Left ventricle myocardium inferior (tissue), 1 donor: ENCODE measurements at places on chromosomes 7 and 10. TPM values are rescaled to one million over a fixed set of nuclear protein-coding genes. Genes with fewer than 3 reads are reported as not detected.

The SYT15B gene
- total RNA-seq, result 0.93 TPM

GRCh38 chr10:123367195-123367594 is 213.0 kb downstream of the BUB3 start:
- DNase-seq, result no peak
- no peaks in the 10 kb centered on the region for H3K4me1 ChIP-seq
- H3K27ac ChIP-seq, result no peak overlapping the region
- H3K4me3 ChIP-seq, result no peak overlapping the region
- H3K36me3 ChIP-seq, result no peaks in the 10 kb centered on the region

DNA sequence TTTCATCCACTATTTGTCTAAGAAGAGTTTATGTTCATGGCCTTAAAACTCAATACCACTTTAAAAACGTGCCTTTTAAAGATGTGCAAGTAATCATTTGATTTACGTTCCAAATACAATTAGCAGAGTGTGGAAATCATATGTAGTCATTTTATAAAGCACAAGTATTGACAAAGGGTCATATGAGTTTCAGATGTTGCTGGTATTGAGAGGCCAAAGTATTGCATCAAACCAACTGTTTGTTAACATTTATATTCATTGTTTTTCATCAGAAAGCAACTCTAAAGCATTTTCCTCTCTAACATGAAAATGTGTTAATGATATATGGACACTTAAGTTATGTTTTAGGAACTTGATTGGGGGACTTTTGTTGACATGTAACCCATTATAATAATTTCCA is 11.5 kb upstream of the TSGA13 start:
- no peak overlapping the region for H3K4me3 ChIP-seq
- DNase-seq, result no peak

DNA sequence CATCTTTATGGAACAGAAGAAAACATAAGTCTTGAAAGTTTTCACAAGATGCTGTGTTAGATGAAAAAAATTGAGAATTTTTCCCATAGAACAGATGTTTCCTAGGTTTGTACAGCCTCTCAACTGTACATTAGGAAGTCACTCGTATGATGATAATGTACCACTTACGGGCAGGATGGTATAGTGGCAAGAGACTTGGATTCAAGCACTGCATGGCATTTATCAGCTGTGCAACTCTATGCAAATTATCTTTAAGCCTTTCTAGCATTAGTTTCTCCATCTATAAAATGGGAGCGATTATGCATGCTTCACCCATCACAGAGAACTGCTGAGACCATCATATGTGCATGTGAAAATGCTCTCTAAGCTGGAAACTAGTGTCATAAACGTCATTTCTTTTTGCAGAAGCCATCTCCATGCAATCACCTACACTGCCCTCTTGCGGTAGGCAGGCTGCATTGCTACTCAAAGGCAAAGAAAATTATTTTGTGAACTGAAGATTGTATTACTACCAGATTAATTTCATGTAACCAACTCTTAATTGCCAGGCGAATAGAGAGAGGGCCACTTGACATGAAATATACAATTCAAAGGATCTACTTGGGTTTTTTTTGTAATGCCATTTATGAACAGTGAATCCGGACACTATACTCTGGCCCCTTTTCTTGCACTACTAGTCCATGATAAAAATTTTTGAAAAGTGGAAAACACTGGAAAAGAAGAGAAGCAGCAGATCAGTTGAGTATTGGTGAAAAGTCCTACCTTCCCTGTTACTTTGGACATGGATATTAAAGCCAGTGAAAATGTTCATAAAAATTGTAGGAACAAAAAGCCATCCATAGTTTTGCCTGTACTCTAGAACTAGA is 102.3 kb downstream of the JAZF1 start:
- no peaks in the 10 kb centered on the region for H3K27me3 ChIP-seq
- H3K4me1 ChIP-seq, result peaks cover 41% of the 10 kb centered on the region
- no peak overlapping the region for H3K27ac ChIP-seq
- no peak for DNase-seq
- H3K36me3 ChIP-seq, result no peaks in the 10 kb centered on the region

DNA sequence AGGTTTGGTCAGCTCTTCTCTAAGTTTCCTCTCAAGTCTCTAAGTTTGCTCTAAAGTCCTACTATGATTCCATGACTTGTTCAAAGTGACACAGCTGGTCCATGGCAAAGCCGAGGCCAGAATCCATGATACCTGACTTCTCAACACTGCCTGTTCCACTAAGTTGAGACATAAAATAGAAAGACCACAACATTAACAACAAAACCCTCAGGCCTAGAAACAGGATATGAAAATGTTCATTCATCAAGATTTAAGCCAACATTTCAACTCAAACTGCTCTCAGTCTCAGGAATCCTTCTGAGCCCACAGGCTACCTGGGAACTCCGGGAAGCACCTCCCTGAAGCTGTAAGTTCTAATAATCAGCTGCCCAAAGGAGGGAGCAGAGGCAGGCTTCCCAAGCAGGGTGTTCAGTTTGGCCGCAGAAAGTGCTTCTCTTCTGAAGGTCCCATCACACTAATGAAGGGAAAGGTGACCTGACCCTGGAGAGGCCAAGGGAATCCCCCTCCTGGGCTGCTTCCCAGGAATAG is 62.9 kb downstream of the STK17A start:
- DNase-seq, result no peak
- H3K36me3 ChIP-seq, result peaks cover 9% of the 10 kb centered on the region
- H3K27ac ChIP-seq, result peak overlapping the region; percentile 93
- no peaks in the 10 kb centered on the region for H3K27me3 ChIP-seq

GRCh38 chr10:19658131-19658530 is 158.1 kb upstream of the PLXDC2 start:
- H3K27me3 ChIP-seq, result no peaks in the 10 kb centered on the region
- H3K4me3 ChIP-seq, result no peak overlapping the region
- DNase-seq, result no peak
- no peaks in the 10 kb centered on the region for H3K36me3 ChIP-seq

GRCh38 chr7:19982841-19983835 is 209.7 kb upstream of the TMEM196 start:
- DNase-seq, result no peak
- no peak overlapping the region for H3K4me3 ChIP-seq
- no peak overlapping the region for H3K27ac ChIP-seq
- no peaks in the 10 kb centered on the region for H3K36me3 ChIP-seq

The TDRD1 gene
- total RNA-seq, result 1.9 TPM

DNA sequence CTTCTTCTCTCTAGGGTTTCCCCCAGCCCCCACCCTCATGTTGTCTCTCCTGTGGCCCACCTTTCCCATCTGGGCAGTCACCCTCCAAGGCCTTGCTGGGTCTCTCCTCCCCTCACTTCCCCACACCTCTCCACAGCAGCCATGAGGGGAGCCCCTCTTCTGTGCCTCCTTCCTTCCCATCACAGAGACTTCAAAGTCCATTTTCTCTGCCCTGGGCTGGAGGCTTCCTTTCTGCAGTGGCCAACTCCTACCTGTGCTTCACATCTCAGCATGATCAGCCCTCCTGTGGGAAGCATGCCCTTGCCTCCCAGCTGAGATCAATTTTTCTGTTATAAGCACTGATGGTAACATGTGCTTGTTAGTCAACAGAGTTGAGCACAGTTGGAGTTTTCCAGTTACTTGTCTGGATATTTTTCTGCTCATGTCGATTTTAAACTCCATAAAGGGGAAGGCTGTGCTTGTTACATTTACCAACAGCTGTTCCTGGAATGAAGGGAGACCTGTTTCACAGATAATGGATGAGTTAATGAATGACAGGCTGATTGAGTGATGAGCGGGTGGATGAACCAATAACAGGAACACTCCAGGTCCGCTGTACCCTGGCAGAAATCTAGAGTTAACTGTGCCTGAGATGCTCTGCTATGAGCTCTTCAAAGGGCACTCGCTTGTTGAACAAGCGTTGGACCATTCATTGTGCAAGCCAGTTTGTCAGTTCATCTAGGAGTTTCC is 71.4 kb upstream of the PRSS58 start:
- H3K36me3 ChIP-seq, result no peaks in the 10 kb centered on the region
- H3K4me1 ChIP-seq, result no peaks in the 10 kb centered on the region
- no peak for DNase-seq
- H3K27ac ChIP-seq, result no peak overlapping the region
- H3K4me3 ChIP-seq, result no peak overlapping the region

GRCh38 chr10:128901236-128901635 is 565.8 kb upstream of the MGMT start:
- peak overlapping the region; percentile 59 for H3K27ac ChIP-seq
- H3K27me3 ChIP-seq, result peaks cover 46% of the 10 kb centered on the region
- H3K4me3 ChIP-seq, result no peak overlapping the region
- no peak for DNase-seq

GRCh38 chr10:10796061-10796773 is 221.5 kb upstream of the CELF2 start:
- DNase-seq, result no peak
- peak overlapping the region; percentile 48 for H3K4me3 ChIP-seq
- peak overlapping the region; percentile 89 for H3K27ac ChIP-seq
- no peaks in the 10 kb centered on the region for H3K27me3 ChIP-seq

GRCh38 chr10:86213148-86213547 is 153.4 kb downstream of the GRID1 start:
- no peaks in the 10 kb centered on the region for H3K36me3 ChIP-seq
- H3K27me3 ChIP-seq, result peaks cover 11% of the 10 kb centered on the region
- DNase-seq, result no peak
- no peaks in the 10 kb centered on the region for H3K4me1 ChIP-seq
- H3K4me3 ChIP-seq, result no peak overlapping the region

The ACSM6 gene
- total RNA-seq, result not detected

GRCh38 chr10:79995979-79996634 is 47.2 kb upstream of the SFTPD start:
- no peak overlapping the region for H3K27ac ChIP-seq
- H3K27me3 ChIP-seq, result peaks cover 4% of the 10 kb centered on the region
- no peaks in the 10 kb centered on the region for H3K36me3 ChIP-seq
- peaks cover 5% of the 10 kb centered on the region for H3K4me1 ChIP-seq
- H3K4me3 ChIP-seq, result no peak overlapping the region

GRCh38 chr10:84084342-84084741 is 55.0 kb upstream of the GHITM start:
- no peak overlapping the region for H3K27ac ChIP-seq
- no peak overlapping the region for H3K4me3 ChIP-seq
- peaks cover 7% of the 10 kb centered on the region for H3K27me3 ChIP-seq
- H3K4me1 ChIP-seq, result no peaks in the 10 kb centered on the region

DNA sequence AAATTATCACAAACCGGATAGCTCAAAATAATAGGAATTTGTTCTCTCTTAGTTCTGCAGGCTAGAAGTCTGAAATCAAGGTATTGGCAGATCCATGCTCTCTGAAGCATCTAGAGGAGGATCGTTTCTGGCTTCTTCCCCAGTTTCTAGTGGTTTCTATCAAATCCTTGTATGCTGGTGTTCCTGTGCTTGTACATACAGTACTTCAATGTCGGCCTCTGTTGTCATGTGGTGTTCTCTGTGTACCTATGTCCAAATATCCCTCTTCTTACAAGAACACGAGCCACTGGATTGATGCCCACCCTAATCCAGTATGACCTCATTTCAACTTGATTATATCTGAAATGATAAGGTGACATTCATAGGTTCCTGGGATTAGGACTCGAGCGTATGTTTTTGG is 9.8 kb upstream of the TAX1BP1 start:
- no peak overlapping the region for H3K27ac ChIP-seq
- H3K36me3 ChIP-seq, result no peaks in the 10 kb centered on the region
- H3K4me1 ChIP-seq, result no peaks in the 10 kb centered on the region
- no peak for DNase-seq
- no peaks in the 10 kb centered on the region for H3K27me3 ChIP-seq
- no peak overlapping the region for H3K4me3 ChIP-seq

DNA sequence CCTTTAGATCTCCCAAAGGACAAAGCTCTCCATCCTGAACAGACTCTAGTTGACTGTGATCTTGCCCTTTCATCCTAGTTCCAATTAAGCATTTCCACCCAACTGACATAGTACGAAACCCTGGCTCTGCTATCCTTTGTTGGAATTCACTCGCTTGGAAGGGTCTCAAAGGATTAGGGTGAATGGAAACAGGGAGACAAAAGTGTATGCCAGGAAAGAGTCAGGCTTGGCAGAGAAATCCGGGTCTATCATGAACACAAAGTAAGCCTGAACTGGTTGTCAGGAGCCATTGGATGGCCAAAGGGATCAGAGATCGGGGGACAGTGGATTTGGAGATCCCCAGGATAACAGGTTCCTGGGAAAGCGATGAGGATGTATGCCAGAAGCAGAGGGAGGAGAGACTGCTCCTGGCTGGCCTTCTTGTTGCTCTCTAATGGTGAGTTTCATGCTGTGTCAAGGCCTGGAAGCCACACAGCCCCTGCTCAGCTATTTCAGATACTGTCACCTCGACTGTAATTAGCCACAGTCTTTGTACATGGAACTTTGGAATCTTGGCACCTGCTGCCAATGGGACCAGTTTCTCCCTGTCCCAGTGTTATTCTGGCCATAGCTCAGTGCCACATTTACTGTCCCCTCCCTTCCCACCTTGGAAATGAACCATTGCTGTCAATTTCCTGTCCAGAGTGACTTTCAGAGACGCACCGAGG is 1168.7 kb upstream of the AUTS2 start:
- peak overlapping the region; percentile 12 for H3K27ac ChIP-seq
- DNase-seq, result no peak
- H3K4me3 ChIP-seq, result no peak overlapping the region
- H3K36me3 ChIP-seq, result no peaks in the 10 kb centered on the region
- no peaks in the 10 kb centered on the region for H3K27me3 ChIP-seq
- peaks cover 14% of the 10 kb centered on the region for H3K4me1 ChIP-seq

The ITGA8 gene
- 1.7 TPM for total RNA-seq

The NUTM2E gene
- not detected for total RNA-seq

DNA sequence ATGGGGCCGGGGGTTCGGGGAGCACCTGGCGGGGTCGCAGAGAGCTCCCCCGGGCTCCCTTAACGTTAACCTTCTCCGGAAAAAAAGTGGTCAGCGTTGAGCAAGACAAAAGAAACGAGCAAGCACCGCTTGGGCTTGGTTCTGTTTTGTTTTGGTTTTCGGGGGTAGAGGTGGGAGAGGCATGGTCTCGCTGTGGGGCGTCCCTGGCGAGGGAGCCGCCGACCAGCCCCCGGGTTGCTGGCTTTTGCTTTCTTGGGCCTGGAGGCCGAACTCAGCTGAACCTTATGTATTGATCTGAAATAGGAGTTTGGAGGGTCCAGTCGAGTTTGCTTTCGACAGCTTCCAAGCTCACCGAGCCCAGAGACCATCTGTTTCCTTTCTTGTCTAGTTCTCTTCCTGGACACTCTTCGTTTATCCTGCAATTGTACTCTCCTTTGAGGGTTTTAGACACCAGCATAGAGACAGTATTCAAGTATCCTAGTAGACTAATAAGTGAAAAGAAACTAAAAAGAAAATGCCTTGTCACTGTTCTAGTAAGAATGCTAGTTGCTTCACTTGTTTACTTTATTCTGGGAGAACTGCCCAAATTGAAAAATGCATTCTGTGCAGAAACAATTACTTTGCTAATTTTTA is 980 bp downstream of the FHIP2A start:
- H3K27ac ChIP-seq, result peak overlapping the region; percentile 97
- H3K27me3 ChIP-seq, result no peaks in the 10 kb centered on the region
- peaks cover 48% of the 10 kb centered on the region for H3K4me1 ChIP-seq
